ENCODE measurements at places on chromosomes 12 and 14.

DNA sequence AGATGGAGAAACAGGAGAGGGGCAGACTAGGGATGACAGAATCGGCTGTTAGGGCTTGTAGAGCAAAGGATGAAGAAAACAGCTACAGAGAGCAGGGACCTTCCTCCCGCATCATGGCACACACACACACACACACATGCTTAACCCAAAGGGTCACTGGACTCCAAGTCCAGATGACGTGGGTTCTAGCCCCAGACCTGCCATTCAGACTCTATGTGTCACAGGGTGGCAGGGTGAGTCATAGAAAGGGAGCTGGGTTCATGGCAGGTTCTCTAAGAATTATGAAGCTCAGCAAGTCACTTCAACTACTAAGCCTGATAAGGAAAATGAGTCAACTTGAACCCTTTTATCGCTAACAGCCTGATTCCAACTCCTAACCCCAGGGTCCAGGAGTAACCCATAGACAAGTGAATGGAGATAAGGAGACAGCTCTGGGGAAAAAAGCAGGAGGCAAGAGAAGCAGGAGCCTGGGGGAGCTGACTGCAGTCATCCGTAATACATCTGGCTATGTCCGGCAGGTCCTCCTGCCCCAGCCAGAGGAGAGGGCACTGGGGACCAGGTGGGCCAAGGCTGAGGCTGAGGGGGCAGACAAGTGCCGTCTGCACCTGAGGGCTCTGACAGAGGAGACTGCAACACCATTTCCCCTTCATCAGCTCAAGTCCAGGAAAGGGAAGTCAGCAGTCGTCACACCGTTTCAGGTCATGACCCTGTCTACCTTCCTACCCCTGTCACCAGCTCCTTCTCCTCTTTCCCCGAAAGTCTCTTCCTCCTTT is 3.6 kb upstream of the TNFRSF1A start:
- no peak for DNase-seq

DNA sequence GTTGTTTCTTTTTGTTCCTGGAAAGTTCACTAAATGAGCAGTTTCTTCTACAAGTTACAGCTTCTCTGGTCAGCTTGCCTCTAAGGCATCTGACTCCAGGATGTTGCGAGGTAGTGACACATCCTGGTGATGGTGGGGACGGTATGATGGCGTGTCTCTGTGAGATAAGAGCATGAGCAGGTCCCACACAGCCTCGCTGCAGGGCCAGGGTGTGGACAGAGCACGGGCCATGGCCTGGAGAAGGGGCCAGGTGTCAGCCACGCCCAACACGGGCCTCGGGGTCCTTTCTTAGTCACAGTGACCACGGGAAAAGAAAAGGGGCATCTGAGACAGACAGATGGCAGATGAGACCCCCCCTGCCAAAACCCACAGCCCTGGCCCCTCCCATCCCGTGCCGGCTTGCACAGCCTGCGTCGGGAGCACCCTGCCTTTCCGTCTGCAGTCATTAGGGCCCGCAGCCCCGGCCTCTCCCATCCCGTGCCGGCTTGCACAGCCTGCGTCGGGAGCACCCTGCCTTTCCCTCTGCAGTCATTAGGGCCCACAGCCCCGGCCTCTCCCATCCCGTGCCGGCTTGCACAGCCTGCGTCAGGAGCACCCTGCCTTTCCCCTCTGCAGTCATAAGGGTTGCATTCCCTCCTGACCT is 79.3 kb upstream of the DYNC1H1 start:
- DNase-seq, result no peak

DNA sequence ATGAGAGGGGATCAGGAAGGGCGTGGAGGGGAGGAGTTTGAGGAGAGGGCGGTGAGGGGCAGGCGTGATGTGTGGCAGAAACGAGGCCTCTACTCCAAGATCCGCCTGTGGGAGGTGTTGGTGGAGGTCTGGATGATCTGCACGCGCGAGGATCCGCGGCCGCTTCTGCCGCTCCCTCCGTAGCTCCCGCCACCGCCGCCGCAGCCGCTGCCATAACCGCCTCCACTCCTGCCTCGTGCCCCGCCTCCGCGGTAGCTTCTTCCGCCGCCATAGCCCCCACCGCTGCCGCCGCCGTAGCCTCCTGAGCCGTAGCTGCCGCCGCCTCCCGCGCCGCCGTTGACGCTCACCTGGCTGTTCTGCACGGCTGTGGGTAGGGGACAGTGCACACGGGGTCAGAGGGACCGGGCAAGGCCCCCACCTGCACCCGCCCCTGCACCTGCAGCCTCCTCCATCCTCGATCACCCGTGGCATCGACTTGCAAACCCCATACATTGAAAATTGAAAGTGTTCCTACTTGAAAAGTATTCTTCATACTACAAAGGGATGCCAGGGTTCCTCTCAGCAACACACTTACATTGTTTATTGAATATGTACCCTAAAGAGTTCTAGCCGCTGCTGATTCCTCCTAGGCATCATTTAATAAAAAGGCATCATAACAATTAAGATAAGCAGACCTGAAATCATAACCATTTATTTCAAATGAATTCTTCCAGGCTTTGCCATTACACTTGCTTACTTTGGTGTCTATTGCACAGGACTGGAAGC is 11.1 kb upstream of the KRT1 start:
- DNase-seq, result no peak

GRCh38 chr14:65062096-65063075 is 39.9 kb downstream of the MAX start:
- no peak for DNase-seq

DNA sequence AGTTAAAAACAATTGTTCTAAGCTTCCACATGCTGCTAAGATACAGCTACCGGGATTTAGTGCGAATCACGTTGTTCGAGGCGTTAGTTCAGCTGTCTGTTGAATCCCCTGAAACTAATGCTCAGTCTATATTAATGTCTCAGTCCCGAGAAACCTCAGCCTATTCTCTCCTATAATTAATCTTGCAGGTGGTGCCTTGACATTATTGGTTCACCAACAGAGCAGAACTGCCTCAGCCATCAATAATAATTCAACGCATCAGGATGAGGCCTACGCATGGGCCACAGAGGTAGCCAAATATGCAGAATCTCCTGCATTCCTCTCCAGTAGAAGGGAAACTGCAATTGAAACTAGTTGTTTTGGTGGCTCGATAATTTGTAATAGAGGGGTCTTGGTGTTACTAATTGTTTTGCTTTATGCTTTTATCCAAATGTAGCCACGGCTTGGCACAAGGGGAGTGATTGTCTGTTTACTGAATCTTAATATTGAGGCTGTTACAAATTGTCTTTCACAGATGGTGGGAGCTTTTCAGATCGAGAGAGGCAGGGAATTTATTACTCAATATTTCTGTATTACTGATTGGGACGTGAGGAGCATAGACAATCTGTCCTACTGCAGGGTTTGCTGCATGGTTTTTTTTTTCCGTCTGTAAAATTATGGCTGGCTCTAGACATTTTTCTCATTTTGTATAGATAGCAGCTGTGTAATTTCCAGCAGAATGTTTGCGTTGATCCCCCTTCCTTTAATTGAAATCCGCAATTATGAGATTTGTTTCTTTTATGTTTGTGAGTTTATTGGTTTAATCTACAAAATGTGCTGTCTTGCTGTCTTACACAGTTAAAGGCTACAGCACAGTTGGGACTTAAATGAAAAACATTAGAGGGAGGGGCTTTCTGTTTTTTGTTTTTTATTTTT is 1036.5 kb upstream of the NOVA1 start:
- DNase-seq, result no peak

DNA sequence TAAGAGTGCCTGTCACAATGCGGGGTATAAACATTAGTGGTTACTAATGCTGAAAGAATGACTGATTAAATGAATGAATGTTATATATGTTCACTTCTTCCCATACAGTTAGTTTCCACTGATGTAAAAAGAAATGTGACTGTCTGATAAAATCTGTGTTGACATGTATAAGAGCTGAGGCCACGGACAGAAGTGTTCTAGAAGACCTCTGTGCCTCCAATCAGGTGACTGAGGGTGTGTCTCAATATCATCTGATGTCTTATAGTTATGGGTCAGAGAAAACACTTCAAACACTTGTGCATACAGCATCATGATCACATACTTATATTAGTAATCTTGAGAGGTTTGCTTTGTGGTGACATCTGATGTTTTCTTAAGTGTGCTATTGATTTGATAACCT is 183.4 kb downstream of the TTC7B start:
- no peak for DNase-seq

DNA sequence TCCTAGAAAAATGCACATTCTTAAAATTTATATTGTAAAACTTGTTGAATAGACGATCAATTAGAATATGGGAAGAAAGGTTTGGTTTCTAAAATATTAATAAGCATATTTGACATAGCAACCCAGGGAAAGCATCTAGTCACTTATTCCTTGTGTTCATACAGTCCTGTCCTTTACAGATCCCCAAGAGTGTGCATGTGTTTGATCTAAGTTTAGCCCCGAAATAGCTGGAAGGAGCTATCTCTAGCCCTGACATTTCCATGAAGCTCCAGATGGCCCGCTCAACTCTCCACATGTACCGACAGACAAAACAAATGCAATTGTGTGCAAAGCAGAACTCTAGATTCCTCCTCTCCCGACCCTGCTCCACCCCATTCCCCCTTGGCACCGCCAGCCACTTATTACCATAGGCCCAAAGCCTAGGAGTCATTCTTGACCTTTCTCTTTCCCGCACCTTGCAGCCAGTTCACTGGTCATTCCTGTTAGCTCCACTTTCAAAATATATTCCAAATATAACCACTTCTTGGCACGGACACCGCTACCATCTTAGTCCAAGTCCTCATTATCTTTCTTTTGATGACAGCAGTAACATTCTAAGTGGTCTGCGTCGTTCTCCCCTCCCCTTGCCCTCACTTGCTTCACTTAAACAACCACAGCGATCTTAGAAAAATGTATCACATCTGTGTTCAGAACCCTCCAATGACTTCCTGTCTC is 45.4 kb upstream of the GZMB start:
- DNase-seq, result no peak

- DNase-seq, result no peak
Observed at GRCh38 chr14:40417777-40418401, 985.7 kb upstream of the FBXO33 start.

- DNase-seq, result no peak
Observed at GRCh38 chr14:64958743-64959142, 13.4 kb downstream of the RAB15 start.

GRCh38 chr14:96086574-96087077 is 47.5 kb downstream of the C14orf132 start:
- no peak for DNase-seq

GRCh38 chr14:78302841-78303240 is 132.7 kb downstream of the NRXN3 start:
- no peak for DNase-seq

GRCh38 chr12:57726884-57727757 is 11.4 kb downstream of the AGAP2 start:
- DNase-seq, result no peak

DNA sequence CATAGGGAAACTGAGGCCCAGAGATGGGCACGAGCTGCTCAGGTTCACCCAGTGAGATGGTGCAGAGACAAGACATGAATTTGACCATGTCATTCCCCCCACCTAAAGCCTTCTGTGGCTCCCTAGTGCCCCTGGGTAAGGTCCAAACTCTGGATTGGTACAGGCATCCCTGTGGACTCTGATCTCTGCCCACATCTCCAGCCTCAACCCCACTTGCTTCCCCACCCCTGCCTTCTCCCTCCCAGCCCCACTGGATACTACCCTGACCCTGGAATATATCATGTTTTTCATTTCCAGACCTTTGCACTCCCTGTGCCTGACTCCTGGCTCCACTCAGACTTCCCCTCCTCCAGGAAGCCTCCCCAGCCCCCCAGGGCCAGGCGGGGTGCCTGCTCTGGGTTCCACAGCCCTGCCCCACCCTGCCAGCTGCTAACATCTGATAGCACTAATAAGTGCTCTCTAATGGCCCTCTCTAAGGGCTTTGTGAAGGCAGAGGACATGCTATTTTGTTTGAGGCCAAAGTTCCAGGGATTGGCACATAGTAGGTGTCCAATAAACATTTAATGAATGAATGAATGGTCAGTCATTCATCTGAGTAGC is 1.1 kb upstream of the SDSL start:
- no peak for DNase-seq

DNA sequence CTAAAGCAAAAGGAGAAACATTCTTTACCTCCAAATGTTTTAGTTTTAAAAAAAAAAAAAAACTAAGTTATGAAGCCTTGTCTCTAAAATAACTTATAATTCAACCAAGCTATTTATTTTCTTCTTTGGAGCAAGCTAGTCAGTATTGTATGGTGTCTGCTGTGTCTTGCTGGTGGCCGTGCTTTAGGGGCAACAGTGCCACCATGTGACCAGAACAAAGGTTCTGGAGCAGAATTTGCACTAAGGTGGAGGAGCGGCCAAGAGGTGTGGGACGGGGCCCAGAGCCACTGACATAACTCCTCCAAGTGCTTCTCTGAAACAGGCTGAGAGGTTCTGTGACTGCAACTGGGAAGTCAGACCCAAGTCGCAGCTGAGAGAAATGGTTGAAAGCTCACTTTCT is 4.5 kb downstream of the FICD start:
- no peak for DNase-seq

GRCh38 chr12:76863837-76864236 is 15.0 kb downstream of the CSRP2 start:
- no peak for DNase-seq

DNA sequence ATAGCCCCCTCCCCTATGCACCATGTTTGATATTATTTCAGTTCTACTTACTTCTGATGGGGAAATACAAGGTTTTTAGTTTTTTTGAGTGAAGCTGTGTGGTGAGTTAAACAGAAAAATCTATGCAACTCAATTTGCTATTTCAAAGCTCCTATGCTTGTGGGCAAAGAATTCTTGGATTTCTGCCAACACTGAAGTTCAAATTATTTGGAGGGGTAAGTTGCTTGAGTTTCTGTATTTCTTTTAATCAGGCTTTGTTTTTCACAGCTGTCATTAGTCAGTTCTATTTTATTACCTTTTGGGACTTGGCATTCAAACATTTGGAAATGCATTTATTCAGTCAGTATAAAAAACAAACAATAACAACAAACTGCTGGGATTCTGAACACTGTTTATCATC is 407.5 kb upstream of the MGAT4C start:
- DNase-seq, result no peak

- DNase-seq, result no peak
Observed at GRCh38 chr12:52818388-52818787, 4.5 kb upstream of the KRT4 start.

Data from DMS 273 treated with DMSO at 0.1 percent for 48 hours (cell line).